Motor neuron (in vitro differentiated cells): ENCODE measurements at places on chromosomes 5 and 9. TPM values are rescaled to one million over a fixed set of nuclear protein-coding genes. Genes with fewer than 3 reads are reported as not detected.

DNA sequence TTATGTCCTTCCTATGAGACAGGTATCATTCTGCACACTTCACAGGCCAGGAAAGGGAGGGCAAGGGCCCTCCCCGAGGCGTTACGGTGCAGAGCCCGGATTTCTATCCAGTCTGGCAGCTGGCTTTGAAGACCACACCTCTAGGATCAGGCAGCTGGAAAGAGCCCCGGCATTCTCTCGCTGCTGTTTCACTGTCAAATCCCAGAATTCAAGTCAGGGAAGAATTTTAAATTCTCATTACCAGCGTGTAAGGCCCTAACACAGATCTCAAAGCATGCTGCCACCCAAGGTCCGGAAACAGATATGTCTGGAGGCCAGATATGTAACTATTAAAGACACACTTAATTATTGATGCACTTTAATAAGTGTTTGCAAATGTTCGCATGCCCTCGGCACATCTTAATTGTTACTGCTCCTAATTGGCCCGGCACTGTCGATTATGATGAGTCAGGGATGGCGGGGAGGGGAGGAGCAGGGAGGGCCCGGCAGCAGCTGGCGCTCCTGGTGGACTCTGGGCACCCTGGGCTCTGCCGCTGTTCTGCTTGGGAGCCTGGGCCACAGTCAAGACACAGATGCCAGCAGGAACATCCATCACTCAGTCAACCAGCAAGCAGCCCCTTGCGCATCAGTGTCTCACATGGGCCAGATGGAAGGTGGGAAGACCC, 76.3 kb upstream of the BARHL1 start:
- no peak for ATAC-seq

GRCh38 chr5:143400541-143401226, 2.8 kb downstream of the NR3C1 start:
- no peak for ATAC-seq

DNA sequence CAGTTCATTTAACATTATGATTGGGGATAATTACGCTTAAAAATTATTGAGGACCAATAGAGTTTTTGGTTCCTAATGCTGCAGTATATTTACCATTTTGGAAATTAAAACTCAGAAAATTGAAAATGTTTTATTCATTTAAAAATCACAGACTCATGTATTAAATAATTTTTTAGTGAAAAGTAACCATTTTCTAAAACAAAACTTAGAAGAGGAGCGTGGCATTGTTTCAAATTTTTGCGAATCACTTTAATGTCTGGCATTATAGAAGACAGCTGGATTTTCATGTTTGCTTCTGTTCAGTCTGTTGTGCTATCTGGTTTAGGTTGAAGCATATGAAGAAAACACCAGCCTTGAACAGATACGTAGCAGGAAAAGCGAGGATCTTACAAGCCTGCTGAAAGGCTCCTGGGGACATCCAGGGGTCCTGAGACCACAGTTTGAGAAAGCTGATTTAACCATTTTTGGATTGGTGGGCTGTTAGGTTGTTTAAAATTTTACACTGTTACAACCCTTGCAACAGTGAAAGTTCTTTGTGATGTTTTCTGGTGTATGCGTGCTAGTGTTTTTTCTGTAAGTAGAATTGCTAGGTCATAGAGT, 1.6 kb downstream of the ZFYVE16 start:
- no peak for ATAC-seq

- ATAC-seq: no peak
Measured at GRCh38 chr9:86036555-86036954, 62.8 kb downstream of the GOLM1 start.

DNA sequence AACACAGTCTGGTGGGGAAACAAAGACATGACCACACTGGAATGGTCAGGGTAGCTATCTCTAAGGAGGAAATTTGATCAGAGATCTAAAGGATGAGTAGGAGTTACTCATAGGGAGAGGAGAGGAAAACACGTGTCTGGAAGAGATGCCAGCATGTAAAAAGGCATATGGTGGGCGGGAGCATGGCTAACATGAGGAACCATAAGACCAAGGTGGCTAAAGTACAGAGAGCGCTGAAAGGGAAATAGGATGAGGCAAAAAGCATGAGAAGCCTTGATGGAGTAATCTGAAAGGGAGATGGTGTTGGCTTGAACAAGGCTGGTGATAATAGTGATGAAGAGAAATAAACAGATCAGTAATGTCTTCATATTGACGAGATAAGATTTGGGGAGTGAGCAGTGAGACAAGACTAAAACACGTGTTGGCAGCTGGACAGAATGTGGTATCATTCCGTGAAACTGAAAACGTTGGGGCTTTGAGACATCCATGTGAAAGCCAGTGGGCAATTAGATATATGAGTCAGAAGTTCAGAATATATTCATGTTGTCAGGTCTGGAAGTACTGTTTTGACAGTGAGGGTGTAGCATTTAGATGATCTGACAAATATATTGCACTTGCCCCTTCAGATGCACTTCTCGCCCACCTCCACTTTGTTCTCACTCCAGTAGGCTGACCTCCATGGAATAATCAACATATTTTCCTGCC, 209.1 kb upstream of the KCNN2 start:
- ATAC-seq: no peak

- ATAC-seq: no peak
Measured at GRCh38 chr5:14760548-14761002, 96.1 kb downstream of the OTULIN start.

- no peak for ATAC-seq
Measured at GRCh38 chr5:146041180-146041789, 64.1 kb downstream of the PLAC8L1 start.

DNA sequence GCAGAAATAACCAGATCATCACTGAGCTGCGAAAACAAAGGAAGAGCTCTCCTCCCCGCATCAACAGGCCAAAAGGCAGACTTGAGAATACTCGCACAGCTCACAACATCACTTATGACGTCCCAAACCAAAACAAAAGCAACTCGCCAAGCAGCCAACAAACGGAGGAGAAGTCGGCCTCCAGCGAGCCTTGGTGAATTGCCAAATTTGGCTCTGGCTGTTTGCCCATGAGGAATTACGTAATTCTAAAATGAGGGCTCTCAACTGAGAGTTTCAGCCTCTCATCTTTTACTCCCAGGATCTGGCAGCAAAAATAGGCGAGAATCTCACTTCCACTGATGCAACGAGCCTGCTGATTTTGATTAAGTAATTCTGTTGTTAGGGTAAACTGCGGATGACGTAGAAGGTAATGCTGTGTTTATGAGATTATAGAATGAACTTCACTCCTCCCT, 51.7 kb upstream of the SEMA6A start:
- ATAC-seq: peak; percentile 65

- no peak for ATAC-seq
Measured at GRCh38 chr5:67032921-67033664, 163.5 kb downstream of the CD180 start.

- no peak for ATAC-seq
Measured at GRCh38 chr9:97704345-97704677, 7.2 kb upstream of the XPA start.

DNA sequence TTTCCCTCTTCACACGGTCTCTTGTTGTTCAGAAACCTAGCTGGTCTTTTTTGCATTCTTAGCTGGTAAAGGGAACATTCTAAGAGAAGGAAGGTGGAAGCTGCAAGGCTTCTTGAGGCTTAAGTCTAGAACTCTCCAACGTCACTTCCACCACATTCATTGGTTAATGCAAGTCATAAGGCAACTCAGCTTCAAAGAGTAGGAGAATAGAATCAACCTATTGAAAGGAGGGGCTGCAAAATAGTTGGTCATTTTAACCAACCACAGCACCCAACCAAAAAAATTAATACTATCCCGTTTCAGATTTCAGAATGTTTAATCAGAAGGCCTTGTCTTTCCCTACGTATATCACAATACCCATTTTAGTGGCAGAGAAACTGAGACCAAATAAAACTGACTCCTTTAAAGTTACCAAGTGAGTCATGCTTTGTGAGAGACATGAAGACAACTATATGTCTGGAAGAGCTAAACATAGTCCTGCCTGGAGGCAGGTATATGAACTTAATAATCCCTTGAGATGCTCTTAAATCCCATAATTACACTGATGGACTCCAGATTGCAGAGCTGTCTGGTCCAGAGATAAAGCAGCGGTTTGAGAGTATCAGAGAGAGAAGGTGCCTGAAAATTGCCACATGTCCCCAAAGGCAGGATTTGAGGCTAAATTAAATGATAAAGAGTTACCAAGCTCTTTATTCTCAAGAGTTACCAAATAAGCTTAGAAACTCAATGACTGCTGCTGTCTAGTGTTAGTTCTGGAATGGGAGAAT, 14.4 kb downstream of the DOCK8 start:
- ATAC-seq: no peak

DNA sequence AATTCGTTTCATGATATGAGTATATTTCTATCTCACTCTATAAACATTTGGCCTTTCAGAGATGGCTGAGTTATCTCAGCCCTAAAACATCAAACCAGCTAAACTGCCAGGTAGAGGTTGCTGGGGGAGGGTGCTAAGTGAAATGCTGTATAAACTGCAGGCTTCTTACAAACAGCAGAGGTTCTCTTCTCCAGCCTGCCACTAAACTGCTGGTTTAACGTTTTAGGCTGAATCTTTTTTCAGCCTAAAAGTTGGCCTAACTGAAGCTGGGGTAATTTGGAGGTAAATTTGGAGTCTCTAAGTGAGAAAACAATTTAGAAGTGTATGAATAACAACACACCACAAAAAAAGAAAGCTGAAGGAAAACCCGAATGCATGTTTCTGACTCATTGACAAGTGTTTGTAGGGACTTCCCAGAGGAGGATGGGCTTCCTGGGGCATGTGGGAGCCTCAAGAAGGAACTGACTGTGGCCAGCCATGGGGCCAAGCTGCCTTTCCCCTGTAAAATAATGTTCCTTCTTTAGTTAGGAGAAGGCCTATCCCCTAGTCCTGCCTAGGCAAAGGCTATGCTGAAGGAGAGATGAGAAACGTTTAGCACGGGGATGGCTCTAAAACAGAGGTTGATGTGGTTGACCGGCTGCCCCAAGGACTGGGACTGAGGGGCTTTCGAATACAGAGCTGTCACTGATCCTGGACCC, 44.3 kb downstream of the SLC28A3 start:
- ATAC-seq: no peak

- no peak for ATAC-seq
Measured at GRCh38 chr5:59665086-59665831, 228.3 kb downstream of the PDE4D start.

DNA sequence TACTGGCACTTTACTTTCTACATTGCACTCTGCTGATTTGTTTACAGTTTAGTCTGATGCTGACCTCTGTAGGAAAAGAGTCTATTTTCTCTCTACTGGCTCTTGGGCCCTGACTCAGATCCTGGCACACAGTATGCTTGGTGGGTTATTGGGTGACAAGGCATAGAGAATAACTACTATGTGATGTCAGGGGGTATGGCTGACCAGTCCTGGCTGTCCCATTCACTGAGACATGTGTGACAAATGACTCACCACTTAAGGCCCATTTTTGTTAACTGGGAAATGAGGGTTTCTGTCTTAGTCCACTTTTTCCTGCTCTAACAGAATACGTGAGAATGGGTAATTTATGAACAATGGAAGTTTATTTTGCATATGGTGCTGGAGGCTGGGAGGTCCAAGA, 66.4 kb downstream of the DAPK1 start:
- no peak for ATAC-seq

DNA sequence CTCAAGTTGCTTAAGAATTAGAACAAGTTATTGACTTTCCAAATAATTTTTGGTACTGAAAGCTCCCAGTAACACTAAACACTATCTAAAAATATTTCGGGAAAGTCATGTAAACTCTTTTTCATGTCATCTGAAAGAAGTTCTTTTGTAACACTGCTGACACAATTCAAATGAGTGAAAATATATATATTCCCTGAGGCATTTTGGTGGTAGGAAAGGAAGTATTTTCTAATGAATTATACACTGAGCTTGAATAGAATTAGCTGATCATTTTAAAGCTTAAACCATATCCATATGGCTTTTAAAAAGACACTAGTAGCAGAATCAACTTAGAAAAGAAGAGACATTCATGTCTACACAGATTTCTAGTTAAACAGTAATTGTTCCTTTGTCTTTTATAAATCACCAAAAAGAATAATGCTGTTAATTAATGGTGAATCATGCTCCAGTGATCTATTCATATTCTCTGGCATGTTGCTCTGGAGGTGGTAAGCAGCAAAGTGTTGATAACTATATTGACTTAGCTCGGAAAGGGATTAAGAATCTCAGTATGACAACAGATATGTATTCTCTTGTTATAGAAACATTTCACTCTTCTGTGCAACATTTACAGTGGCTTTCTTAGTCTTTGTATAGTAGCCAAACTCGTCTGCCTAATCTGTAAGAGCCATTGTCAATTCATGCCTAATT, 27.4 kb upstream of the RFX3 start:
- ATAC-seq: no peak

DNA sequence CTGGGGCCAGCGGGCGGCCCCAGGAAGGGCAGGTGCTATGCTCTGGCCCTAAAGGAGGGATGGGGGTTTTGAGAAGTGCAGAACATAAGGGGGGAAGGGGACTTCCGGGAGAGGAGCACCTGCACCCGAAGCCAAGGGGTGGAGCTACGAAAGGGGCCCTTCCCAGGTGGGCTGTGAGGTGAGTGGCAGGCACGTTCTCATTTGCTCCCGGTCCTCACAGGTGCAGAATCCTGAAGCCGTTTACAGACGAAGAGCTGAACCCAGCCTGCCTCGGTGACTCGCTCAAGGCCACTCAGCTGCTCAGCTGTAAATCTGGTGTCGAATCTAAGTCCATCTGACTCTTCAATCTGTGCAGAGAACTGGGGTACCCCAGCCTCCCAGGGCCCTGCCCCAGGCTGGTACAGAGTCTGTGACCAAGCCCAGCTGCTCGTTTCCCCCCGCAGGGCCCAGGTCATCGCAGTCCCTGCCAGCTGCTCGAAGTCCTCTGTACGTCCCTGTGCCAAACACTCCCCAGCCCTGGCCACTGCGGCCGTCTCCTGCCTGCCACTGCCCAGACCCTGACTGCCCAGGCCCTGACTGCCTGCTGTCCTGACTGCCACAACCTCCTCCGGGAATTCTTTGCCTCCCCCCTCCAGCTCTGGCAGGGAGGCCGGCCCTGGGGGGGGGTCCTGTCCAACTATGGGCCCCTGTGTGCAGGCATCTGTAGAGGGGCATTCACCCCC, 53.8 kb upstream of the RXRA start:
- no peak for ATAC-seq

DNA sequence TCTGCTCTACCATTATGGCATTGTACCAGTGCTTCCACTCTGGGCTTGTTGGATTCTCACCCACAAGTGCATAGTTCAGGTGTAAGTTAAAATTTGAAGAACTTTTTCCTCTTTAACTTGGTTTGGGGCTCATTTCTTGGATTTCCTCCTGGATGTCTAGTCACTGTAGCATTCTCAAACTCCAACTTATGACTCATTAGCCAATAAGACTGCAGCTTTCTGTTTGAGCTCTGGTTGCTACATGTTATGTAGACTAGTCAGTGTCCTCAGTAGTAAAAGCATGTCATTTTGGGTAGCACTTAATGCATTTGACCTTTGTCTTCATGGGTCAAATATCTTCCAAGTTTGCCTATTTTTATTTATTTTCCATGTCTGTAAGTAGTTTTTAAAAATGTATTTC, 790.8 kb downstream of the BRINP1 start:
- ATAC-seq: no peak

GRCh38 chr5:96151891-96152290, 190.2 kb upstream of the ELL2 start:
- no peak for ATAC-seq

- ATAC-seq: no peak
Measured at GRCh38 chr9:121691890-121692289, 40.5 kb downstream of the DAB2IP start.

Gene BASP1
- 220 and 256 TPM in 2 replicates for total RNA-seq

Gene UGT3A1
- total RNA-seq: 0.17 and 0.23 TPM in 2 replicates

Gene PPIP5K2
- total RNA-seq: 44.4 and 53.1 TPM in 2 replicates

Gene ADRB2
- 0.58 and 2.4 TPM in 2 replicates for total RNA-seq

Gene MIGA2
- 15.2 and 15.3 TPM in 2 replicates for total RNA-seq

Gene MED27
- 27.1 and 33.5 TPM in 2 replicates for total RNA-seq

Gene RNF208
- 2.8 and 2.9 TPM in 2 replicates for total RNA-seq

Gene PCDHA4
- 0.05 TPM in 2 replicates for total RNA-seq

Gene NR4A3
- 1.1 TPM in 2 replicates for total RNA-seq
